ENCODE measurements at places on chromosomes 3 and 15.

DNA sequence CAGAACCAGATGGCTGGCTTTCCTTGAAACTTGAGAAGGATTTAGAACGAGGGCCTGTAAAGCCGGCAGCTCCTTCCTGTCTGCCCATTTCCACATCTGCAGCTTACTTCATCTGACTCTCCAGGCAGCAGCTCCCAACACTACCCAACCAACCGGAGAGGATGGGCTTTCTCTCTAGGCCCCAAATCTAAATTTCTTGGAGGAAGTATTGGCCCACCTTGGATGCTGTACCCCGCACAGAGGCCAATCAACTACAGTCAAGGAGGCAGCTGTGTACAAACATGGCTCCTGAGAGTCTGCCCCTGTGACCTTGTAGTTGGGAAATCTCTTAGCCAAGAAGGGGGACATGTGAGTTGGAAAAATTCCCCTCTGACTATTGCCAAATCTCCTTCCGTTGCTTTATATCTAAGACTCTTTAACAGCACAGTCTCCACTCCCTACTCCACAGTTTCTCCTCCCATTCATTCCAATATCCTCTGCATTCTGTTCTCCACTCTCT, 8.0 kb upstream of the ACAP2 start:
- no peak for DNase-seq

- DNase-seq = no peak
These were observed 44.4 kb upstream of the B3GALNT1 start for GRCh38 chr3:161149529-161149928.

GRCh38 chr3:194318511-194319161, 32.5 kb downstream of the CPN2 start:
- no peak for DNase-seq

GRCh38 chr3:195238081-195238571, 32.8 kb downstream of the XXYLT1 start:
- DNase-seq = no peak

DNA sequence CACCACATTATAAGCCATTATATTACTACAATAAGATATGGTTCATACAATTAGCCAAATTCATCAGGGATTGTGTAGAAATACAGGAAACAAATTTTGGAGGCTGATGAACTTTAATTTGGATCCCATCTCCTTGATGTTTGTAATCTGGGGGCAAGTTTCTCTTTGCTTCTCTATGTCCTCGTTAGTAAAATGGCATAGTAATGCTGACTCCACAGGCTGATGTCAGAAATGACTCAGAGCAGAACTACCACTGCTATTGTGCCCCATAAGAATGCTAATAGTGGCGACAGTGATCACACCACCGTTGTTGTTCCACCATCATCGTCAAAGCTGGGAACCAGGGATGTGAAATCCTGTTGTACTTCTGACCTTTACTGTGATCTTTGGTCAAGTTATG, 722.3 kb upstream of the LMCD1 start:
- DNase-seq = no peak

- no peak for DNase-seq
These were observed 228.1 kb upstream of the FEZF2 start for GRCh38 chr3:62601238-62602070.

GRCh38 chr3:52293491-52294319, 6.1 kb downstream of the GLYCTK start:
- no peak for DNase-seq

- DNase-seq = no peak
These were observed 1.3 kb downstream of the COLQ start for GRCh38 chr3:15520185-15520584.

GRCh38 chr3:124034016-124034843, 42.3 kb upstream of the ROPN1 start:
- no peak for DNase-seq

- DNase-seq = no peak
These were observed 269.4 kb upstream of the ZPLD1 start for GRCh38 chr3:102165367-102165766.

DNA sequence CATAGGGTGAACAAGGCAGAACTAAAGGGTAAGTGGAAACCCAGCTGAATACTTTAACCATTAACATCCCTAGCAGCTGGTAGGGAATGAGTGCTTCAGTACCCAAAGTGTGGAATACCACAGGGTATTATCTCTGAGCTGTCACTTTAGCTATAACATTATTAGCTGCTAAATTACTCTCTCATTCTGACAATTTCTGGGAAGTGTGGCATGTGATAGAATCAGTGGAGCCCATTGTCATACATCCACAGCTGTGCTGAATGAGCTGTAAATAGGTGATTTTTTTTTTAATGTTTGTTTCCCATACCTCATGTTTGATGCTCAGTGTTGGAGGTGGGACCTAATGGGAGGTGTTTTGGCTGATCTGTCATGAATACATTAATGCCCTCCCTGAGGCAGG, 894.3 kb downstream of the DIPK2A start:
- DNase-seq = no peak

- no peak for DNase-seq
These were observed 31.6 kb downstream of the BTD start for GRCh38 chr3:15633159-15633558.

GRCh38 chr15:87343966-87344365, 912.6 kb downstream of the NTRK3 start:
- no peak for DNase-seq

DNA sequence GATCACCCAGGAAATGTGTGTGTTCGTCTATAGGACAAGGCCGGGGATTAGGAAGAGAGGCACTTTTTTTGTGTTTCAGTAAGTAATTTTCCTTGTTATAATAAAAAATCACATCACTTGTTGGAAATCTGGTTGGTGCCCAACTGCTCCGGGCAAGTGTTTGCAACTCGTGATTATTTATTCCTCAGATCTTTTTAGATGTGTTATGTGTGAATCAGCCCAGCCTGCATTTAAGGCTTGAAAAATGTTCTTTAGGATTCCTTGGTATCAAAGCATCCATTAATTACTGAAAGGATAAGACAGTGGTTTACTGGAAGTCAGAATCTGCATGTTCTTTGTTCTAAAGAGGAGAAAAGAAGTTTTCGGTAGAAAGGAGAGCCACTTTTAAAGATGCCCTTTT, 345.6 kb downstream of the FEZF2 start:
- DNase-seq = no peak

DNA sequence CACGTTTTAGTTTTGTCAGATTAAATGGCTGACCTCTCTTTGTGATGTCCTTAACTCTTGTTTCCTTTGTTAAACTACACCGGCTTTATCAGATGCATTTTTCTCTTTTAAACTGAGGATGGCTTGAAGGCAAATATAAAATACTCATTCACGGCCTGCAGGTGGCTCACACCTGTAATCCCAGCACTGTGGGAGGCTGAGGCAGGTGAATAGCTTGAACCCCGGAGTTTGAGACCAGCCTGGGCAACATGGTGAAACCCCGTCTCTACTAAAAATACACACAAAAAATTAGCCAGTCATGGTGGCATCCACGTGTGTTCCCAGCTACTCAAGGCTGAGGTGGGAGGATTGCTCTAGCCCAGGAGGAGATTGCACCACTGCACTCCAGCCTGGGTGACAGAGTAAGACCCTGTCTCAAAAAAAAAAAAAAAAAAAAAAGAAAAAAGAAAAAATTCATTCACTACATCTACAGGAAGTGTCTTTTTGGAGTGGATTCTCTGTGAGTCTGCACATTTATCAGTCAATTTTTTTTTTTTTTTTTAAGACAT, 34.7 kb upstream of the SACM1L start:
- DNase-seq = no peak

- no peak for DNase-seq
These were observed 31.8 kb upstream of the SFMBT1 start for GRCh38 chr3:53077476-53078220.

- no peak for DNase-seq
These were observed 12.4 kb upstream of the SEC62 start for GRCh38 chr3:169954142-169954756.

GRCh38 chr15:77746254-77747174, 113.8 kb upstream of the LINGO1 start:
- no peak for DNase-seq

- no peak for DNase-seq
These were observed 12.9 kb downstream of the FBXO40 start for GRCh38 chr3:121606106-121606505.

DNA sequence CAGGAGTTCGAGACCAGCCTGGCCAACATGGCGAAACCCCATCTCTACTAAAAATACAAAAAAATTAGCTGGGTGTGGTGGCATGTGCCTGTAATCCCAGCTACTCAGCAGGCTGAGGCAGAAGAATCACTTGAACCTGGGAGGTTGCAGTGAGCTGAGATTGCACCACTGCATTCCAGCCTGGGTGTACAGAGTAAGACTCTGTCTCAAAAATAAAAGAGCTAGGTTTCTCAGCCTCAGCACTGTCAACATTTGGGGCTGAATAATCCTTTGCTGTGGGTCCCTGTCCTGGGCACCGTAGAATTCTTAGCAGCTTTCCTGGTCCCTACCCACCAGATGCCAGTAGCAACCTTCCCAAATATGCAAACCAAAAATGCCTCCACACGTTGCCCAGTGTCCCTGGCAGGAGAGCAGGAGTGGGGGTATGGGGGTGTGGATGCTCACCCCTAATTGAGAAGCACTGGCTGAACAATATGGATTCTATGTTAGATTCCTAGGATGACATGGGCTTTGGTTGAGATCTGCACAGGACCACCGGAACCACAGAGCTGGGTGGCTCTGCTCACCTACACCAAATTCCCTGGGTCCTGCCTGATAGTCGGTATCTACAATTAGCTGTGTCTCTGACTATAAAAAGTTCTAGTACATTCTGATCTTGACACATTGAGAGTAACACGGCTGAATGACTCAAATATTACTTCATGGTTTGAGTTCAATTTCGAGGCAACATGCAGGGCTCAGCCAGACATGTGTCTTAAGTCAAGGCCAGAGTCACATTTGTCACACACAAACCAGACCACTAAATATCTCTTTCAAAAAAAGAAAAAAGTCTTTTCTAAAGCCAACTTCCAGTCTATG, 577.0 kb upstream of the MDFIC2 start:
- DNase-seq = no peak

GRCh38 chr3:23648326-23648995, 157.3 kb upstream of the UBE2E1 start:
- DNase-seq = no peak

- no peak for DNase-seq
These were observed 535.1 kb upstream of the CCDC54 start for GRCh38 chr3:106842151-106842550.

DNA sequence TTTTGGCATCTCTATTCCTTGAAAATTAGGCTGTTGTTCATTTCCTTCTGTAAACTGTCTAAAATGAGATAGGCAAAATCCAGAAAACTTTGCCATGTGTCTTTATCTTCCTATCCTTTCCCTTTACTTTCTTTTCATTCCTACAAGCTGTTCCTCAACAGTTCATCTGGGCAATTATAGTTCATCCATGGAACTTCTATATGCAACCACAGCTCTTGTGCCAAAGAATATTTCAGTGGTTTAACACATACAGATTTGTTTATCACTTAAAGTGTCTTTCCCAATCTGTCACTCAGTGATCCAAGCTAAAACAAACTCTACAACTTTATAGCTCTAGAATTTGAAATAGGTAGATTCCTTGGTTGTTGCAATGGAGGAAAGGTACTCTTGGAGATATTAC, 230.3 kb upstream of the EPHA6 start:
- no peak for DNase-seq

- DNase-seq = no peak
These were observed 34.1 kb upstream of the LIMD1 start for GRCh38 chr3:45560281-45560971.

DNA sequence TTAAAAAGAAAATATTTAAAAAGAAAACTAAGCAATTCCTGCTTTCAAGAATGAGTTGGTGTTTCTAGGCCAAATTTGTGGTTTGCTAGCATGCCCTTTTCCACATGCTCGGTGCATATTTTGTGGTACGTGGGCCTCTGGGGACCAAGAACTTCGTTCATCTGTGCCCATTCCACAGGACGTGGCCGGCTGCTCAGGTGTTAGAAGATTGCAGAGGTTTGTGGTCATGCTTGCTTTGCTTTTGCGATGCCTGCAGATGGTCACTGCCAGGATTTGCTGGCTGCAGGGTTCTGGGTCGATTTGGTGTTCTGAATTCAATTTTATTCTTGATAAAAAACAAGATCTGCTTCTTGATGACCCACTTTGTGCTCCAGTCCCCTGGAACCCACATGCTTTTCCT, 7.5 kb downstream of the PSTPIP1 start:
- no peak for DNase-seq

GRCh38 chr15:71142780-71143179, 27.5 kb downstream of the THSD4 start:
- DNase-seq = no peak

GRCh38 chr3:17359911-17360310, 382.5 kb downstream of the TBC1D5 start:
- no peak for DNase-seq

- no peak for DNase-seq
These were observed 194.6 kb upstream of the TPM1 start for GRCh38 chr15:62847900-62848489.

GRCh38 chr3:130849091-130849552, 44.8 kb upstream of the ATP2C1 start:
- no peak for DNase-seq
